ENCODE measurements at places on chromosomes 6 and 20. TPM values are rescaled to one million over a fixed set of nuclear protein-coding genes. Genes with fewer than 3 reads are reported as not detected.

Gene TSPO2
- total RNA-seq, result not detected

Gene SPATA25
- 1.0 TPM for total RNA-seq

Gene SNAI1
- total RNA-seq, result 1.5 TPM

Gene ZNF311
- 0.17 TPM for total RNA-seq

Gene SDCBP2
- total RNA-seq, result 6.0 TPM

Gene BHLHE23
- not detected for total RNA-seq

Gene ELOVL4
- total RNA-seq, result 0.51 TPM

Gene HDGFL1
- total RNA-seq, result not detected
